Stimulated activated CD4-positive, alpha-beta T cell treated with anti-CD3 and anti-CD28 coated beads, Interleukin-15, amount 100 ng/mL, for 1 hour (primary cell): ENCODE measurements at places on chromosomes 5 and 9.

DNA sequence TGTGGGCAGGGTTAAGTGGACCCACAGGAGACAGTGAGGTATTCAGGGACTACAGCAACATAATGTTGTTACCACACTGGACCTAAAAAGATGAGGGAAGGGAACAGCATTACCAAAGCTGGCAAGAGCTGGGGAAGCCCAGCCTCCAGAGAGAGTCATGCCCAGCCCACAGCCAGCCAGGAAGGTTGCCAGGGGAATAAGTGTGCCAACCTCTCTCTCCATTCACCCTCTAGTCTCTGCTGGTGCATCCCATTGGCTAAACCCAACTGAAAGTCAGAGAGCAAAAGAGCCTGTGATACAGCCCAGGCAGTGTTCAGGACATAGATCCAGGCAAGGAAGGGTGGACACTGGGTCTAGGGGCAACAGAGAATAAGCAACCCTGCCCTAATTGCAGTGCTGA, 35.8 kb upstream of the AFAP1L1 start:
- DNase-seq: no peak

DNA sequence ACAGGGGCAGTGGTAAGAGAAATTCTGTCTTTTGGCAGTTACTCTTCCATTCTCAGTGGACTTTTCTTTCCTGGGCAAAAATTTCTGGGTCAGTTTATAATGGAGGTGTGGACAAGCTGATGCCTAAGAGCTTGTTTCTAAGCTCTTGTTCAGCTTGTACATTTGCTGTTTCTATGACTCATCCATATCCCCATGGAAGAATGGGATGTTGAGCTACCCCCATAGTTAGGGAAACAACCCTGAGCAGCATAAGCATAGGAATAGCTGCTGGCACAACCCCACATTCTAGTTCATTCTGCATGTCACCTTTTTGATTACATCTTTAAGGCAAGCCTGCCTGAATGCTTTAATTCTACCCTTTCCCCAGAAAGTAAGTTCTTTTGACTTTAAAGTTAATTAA, 173.3 kb downstream of the PSAT1 start:
- DNase-seq: no peak

GRCh38 chr5:147690595-147690994, 91.9 kb downstream of the JAKMIP2 start:
- no peak for DNase-seq

DNA sequence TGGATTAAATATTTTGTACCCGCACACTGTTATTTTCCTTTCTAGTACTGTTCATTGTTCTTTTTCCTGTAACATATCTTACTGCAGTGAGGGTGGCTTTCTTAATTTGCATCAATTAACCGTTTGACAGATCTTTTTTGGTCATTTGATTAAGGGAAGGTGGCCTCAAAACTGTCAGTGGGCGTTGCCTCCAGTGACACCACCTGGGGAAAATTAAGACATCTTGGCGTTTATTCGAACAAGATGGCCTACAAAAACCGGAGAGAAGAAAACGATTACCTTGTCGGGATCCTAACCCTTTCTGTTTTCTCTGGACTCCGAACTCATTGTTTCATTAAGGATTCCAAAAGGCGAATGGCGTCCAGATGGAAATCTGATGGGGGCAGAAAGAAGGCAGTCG, 2.0 kb downstream of the BASP1 start:
- DNase-seq: no peak

DNA sequence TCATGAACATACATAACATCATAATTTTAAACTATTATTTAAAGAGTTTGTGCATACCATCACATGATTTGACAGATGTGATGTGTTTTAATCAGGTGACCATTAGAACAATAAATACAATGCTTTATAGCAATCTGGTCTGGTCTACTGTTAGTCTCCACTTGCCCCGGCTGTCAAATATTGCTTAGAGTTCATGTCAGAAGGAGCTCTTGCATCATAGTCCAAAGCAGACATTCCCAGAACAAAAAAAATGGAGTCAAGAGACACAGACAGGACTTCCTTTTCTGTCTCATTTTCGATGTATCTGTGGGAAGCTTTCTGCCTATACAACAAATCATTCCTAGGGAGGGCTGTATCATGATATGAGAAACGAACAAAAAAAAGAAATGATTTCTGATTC, 979.2 kb upstream of the WWC1 start:
- no peak for DNase-seq

- no peak for DNase-seq
Measured at GRCh38 chr5:62795926-62796325, 217.3 kb downstream of the LRRC70 start.

- DNase-seq: no peak
Measured at GRCh38 chr9:115008536-115009270, 78.3 kb upstream of the TNFSF8 start.

GRCh38 chr5:170206216-170206615, 26.6 kb upstream of the C5orf58 start:
- DNase-seq: no peak

GRCh38 chr5:93145767-93146166, 435.3 kb downstream of the NR2F1-AS1 start:
- no peak for DNase-seq
